ENCODE measurements at places on chromosomes 5 and 9.

DNA sequence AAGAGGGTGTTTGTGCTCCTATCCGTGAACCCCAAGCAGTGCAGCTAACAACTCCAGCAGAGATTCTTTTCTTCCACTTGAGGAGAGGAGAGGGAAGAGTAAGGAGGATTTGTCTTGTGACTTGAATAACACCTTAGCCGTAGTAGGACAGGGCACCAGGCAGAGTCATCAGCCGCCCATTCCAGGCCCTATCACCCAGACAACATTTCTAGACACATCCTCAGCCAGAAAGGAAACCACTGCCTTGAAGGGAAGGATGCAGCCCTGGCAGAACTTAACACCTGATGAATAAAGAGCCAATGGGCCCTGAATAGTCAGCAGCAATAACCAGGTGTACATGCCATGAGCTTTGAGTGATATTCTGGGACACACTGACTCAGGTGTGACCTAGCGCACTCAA is 1013.0 kb upstream of the COX7C start:
- no peak for DNase-seq

- DNase-seq: no peak
These were observed 10.7 kb downstream of the WNK2 start for GRCh38 chr9:93194641-93195040.

DNA sequence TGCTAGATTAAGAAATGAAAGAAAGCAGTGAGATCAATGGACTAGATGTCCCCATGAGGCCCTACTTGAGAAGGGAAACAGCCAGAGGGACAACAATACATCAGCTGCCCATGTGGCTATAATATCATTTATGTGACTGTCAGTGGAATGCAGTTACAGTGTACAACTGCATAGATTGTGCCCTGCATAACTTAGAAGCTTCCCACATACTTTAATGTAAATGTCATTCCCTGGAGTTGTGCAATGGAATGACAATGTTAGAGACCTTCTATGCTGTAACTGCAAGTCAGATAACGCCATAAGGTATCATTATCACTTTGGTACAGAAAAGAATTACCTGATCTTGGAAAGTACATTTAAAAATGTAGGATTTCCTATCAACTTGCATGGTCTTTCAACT is 67.4 kb downstream of the FBN2 start:
- DNase-seq: no peak

DNA sequence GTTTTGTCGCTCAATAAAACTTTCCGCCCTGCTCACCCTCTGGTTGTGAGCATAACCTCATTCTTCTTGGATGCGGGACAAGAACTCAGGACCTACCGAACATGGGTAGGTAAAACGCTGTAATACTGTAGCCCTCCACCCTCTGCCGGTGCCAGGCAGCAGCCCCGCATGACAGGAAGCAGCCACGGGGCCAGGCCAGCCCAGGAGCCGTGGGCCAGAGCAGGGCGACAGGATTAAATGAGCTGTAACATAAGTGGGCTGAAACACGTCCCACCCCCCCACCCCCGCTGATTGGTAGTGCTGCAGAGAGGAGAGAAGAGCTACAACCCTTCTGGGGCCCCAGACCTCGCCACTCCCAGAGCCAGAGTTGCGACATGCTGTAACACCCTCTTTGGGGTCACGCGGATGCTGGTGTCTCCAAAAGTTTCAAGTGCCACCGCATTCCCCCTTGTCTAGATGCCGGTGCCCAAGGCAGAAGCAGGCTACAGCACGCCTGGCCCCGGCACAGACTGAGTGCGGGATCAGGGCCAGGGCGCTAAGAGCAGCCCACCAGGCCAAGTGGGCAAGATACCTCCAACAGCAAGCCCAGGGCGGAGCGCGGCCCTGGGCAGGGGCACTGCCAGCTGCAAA is 81.8 kb downstream of the FBXW11 start:
- DNase-seq: no peak

GRCh38 chr9:78040726-78041125 is 9.1 kb upstream of the GNAQ start:
- no peak for DNase-seq

DNA sequence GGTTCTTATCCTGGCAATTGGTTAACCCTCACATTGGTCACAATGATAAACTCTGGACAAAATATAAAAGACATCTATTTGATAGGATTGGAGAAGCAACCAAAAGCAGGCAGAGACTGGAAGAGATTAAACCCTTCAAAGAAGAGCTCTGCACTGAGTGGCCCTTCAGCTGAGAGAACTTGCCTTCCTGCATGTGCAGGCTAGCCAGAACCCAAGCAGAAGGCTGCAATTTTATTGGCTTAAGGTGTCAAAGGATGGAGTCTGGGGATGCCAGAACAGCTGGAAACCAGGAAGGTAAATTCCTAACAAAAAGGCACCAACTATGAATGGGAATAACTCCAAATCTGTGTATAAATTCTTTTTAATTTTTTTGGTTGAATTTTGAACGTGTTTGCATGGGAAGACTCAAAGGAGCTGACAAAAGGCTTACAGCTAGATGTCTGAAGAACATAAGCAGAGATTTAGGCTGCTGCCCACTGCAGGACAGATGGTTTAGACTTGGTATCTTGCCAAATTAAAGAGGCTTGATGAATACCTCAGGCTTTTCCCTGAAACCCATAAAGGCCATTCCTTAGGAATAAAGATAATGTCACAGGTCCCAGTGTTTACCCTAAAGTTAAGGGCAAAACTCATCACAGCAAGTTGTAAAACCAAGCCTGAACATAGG is 66.3 kb downstream of the NR2F1 start:
- no peak for DNase-seq

DNA sequence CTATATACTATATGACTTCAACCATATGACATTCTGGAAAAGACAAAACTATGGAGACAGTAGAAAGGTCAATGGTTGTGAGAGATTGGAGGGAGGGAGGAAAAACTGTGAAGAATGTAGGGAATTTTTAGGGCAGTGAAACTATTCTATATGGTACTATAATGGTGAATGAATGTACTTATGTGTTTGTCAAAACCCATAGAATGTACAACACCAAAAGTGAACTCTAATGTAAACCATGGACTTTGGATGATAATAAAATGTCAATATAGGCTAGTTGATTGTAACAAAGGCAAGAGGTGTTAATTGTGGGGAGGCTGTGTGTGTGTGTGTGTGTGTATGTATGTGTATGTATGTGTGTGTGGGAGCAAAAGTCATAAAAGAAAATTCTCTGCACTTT is 10.8 kb upstream of the STOM start:
- no peak for DNase-seq

DNA sequence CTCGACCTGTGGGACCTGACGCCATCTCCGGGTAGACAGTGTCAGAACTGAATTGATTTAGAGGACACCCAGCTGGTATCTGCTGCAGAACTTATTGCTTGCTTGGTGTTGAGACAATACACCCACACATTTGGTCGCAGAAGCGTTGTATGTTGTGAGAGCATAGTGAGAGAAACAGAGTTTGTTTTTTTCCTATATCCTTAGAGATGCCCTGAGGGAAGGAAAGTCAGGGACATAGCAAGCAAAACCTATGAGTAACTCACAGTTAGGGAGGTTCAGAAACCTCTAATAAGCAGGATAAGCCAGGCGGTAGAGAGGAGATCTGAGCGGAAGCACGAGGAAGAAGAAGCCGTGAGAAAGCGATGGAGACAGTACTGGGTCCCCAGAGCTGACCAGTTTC is 59.8 kb downstream of the PTCD2 start:
- no peak for DNase-seq

GRCh38 chr5:179791881-179792611 is 1.7 kb upstream of the LTC4S start:
- no peak for DNase-seq

- DNase-seq: no peak
These were observed 152.3 kb downstream of the GOLPH3 start for GRCh38 chr5:32021771-32022170.

DNA sequence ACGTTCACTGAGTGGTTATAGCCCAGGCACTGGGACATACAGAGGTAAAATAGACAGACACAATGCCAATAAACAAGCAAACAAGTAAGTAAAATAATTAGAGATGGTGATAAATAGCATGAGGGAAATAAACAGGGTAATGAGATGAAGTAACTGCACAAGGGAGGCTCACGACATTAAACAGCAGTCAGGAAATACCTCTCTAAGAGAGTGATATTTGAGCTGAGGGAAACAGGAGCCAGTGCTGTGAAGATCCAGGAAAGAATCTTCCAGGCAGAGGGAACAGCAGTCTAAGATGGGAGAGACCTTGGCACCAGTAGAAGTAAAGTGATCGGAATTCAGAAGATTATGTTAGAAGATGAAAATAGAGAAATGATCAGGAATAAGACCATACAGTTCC is 279.4 kb downstream of the HINT1 start:
- no peak for DNase-seq

- no peak for DNase-seq
These were observed 62.3 kb downstream of the AP3B1 start for GRCh38 chr5:78232163-78232562.

- DNase-seq: peak; percentile 51
These were observed 70.2 kb upstream of the ALDH1A1 start for GRCh38 chr9:73023025-73023541.

DNA sequence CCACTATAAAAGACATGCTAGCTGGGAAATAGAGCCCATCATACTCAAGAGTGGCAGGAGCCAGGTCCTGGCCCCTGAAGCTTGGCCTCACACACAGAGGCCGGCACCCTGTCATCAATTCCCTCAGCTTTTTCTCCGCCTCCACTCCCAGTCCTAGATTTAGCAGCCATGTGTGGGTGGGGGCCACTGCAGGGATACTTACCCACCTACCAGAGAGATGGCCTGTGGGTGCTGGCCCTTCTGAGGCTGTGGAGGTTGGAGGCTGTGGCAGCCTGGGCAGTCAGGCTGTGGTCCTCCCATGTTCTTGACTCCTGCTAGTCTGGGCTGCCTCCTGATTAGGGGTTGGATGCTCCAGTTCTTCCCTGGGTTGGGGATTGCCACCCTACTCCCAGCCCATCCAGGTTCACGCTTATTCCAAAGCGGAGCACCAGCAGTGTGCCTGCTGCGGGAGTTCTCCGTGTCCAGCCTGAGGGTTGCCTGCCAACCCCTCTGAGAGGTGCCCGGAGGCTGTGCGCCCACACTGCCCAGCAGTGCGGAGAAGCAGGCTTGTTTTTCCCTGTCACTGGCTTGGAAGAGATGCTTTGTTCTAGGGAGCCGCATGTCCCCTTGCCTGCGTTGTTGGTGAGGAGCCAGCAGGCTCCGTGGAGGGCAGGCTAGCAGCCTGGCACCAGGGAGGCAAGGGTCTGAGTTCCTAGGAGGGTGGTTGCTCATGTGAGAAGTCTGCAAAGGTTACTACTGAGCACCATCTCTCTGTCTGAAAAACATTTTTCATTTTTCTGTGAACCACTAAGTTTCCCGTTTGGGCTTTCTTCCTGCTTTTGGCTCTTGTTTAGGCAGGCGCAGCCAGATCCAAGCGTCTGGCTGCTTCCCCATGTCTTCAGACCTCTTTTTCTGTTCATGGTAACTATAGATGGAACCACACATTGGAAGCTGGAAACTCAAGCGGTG is 7.5 kb downstream of the SLC22A5 start:
- no peak for DNase-seq

- no peak for DNase-seq
These were observed 256.8 kb upstream of the GRIN3A start for GRCh38 chr9:101995231-101995630.

DNA sequence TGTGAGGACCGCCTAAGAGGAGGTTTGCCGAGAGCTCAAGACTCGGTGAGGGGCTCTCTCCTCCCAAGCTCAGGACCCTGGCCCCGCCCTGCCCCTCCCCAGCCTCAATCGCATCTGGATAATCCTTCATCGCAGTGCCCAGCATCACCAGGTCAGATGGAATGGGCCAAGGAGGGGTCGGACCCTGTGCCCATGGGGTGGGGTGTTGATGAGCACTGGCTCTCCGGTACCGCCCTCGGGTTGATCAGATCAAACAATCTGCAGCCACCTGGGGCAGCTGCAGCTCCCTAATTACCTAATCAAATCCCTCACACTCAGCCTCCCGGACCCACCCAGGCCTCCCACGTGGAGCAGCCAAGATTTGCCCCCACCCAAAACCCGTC is 24.4 kb upstream of the TDRD7 start:
- DNase-seq: no peak

DNA sequence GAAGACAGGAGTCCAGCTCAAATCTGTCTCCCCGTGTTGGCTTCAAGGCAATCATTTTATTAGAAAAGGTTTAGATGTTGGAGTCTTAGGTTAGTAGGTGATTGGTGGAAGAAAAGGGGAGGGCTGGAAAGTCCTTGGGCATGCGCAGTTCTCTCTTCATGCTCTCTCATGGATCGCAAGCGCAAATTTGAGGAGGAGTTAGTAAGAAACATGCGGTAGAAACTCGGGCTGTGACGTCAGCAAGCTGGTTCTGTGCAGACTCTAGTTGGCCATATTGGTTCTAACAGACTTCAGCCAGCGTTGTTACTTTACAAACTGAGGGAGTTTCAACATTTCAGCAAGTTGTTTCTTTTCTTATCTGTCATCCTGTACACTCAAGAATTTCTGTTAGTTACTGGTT is 392.2 kb downstream of the CDK5RAP2 start:
- no peak for DNase-seq

DNA sequence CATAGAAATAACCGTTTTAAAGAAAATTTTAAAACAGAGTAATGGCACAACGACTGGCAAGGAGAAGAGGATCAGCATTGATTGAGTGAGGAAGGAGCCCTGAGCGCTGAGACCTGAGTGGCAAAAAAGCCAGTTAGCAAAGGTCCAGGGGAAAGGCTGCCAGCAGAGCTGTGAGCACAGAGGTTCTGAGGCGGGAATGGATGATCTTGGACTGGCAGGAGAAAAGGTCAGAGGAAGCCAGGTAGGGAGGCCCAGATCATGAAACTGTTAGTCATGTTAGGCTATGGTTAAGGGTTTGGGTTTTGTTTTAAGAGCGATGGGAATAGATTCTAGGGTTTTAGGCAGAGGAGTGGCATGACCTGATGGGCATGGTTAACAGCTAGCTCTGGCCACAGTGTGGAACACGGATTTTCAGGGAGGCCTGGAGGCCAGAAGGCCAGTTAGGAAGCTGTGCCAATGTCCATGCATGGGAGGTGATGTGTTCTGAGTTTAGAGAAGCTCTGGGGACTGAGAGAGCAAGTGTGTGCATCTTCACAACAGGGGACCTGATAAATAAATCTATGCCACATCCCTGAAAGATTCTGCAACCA is 57.7 kb upstream of the GALNT10 start:
- no peak for DNase-seq

DNA sequence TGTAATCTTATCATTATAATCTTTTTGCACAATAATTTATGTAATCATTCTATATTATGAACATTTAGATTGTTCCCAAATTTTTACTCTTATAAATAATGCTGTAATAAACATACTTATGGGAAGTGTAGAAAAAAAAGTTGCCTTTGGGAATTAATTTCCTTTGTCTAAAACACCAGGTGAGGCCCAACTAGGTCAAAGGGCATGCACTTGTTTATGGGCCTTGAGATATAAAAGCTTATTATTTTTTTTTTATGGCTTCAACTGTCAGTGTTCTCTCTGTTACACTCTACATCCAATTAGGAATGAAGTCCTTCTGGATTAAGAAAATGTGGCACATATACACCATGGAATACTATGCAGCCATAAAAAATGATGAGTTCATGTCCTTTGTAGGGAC is 6.5 kb upstream of the PRLR start:
- no peak for DNase-seq

Data from stimulated activated CD4-positive, alpha-beta T cell treated with anti-CD3 and anti-CD28 coated beads, Interleukin-2, amount 100 ng/mL, for 24 hours (primary cell).